ENCODE measurements at places on chromosomes 16 and 17.
A peak's percentile ranks its signal among the peaks of the same experiment; 100 is the strongest.

DNA sequence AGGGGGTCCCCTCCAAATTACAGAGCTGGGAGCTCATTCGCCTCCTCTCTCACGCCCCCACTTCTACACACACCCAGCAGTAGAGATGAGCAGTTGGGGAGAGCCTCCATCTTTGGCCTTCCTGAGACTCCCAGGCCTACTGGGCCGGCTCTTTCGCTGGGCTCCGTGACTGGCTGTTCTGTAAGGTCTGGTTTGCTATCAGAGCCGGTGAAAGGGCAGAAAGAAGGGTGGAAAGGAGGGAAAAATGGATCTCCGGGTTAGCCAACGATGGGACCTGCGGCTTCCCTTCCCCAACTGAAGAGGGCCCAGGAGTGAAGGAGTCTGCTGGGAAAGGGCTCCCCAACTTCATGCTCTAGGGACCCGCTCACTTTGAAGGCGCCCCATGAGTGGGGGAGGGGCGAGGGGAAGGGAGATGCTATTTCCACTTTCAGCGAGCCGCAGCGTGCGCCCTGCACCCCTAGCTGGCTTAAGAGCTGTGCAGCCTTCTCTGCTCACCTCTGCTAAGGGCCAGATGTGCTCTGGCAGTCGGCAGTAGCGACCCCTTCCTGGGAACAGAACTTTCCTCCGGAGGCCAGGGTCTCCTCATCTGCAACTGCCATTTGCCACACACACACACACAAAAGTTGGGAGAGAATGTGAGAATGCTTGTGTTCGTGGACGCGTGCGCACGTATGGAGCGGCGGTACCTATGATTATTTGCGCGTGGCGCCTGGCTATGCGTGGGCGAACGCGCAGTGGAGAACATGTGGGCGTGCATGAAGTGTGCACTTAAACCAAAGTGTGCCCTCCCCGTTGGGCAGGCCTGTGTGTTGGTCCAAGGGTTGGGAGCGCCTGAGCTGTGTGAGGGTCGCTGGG, 2.9 kb upstream of the FOXF1 start:
- no peak for DNase-seq

- DNase-seq = no peak
Measured at GRCh38 chr17:75173526-75173925, 9.2 kb downstream of the SUMO2 start.

- no peak for DNase-seq
Measured at GRCh38 chr17:14730821-14731220, 429.9 kb downstream of the HS3ST3B1 start.

DNA sequence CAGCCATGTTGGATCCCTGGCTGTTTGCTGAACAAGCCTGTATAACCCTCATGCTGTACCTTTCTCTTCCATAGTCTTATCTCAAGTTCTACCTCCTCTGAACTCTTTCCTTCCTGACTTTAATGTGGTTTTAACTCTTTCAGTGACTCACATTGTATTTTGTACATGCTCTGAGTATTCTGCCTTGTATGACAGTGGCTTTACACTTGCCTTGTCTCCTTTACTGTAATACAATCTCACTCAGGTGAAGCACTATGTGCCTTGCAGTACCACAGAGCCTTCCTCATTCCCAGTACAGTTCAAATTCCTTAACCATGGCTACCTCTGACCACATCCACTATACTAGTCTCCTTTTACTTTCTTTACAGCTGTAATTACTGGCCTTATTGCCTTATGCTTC, 14.1 kb downstream of the PSMD11 start:
- DNase-seq = no peak

DNA sequence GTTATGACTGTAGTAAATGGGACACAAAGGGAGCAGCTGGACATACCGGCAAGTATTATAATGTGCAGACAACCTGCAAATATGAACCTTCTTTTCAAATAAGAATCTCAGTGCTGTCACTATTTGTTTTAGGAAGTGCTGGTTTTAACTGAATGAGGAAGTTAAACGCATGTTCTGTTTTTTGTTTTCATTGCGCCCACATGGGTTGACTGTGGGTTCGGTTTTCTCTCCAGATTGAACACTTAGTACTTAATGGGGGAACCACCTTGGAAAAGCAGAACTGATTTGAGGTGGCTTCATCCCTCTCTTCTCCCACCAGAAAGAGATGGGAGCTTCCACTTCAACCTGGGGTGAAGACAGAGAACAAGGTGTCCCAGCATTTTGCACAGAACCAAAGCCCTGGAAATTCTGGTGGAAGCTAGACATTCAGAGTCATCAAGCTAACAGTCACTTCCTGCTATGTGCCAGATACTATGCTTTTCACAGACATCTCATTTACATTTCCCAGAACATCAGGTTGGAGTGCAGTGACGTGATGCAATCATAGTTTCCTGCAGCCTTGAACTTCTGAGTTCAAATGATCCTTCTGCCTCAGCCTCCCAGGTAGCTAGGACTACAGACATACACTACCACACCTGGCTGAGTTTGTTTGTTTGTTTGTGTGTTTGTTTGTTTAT, 149.8 kb downstream of the CDH13 start:
- no peak for DNase-seq

DNA sequence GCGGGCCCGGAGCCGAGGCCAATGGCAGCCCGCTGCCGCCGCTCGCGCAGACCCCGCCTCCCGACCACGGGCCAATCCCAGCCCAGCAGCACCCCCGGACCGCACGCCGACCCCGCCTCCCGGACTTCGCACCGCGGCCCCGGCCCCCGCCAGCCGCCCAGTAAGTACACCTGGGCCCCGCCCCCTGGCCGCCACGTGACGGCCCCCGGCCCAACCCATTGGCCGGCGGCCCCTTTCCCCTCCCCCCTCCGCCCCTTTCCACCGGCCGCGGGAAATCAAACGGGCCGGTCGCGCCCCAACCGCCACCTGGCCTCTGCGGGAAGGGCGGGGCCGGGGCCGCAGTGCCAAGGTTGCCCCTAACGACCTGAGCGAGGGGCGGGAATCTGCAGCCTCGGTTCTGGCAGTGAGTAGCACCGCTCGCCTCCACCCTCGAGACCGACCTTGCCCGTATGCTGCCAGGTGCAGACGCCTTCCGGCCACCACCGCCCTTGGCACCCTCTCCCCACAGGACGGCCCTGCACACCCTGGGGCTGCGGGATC, at the start of gene YBX2:
TSS of gene YBX2 (minus strand) at position 26 of the 540 bp plus-strand sequence. CDS start 139 bp downstream, outside the sequence.
- DNase-seq = peak; percentile 25

- DNase-seq = no peak
Measured at GRCh38 chr17:42669705-42669976, 7.2 kb downstream of the PLEKHH3 start.

All from cardiac muscle cell (in vitro differentiated cells and primary cell).